ENCODE measurements at places on chromosomes 4 and X.
A peak's percentile ranks its signal among the peaks of the same experiment; 100 is the strongest.

- no peak for DNase-seq
Observed at GRCh38 chr4:18631586-18631985, 610.0 kb upstream of the LCORL start.

- no peak for DNase-seq
Observed at GRCh38 chrX:38563030-38563429, 1.7 kb downstream of the TSPAN7 start.

- no peak for DNase-seq
Observed at GRCh38 chrX:46573892-46574773, 568 bp downstream of the CHST7 start.

DNA sequence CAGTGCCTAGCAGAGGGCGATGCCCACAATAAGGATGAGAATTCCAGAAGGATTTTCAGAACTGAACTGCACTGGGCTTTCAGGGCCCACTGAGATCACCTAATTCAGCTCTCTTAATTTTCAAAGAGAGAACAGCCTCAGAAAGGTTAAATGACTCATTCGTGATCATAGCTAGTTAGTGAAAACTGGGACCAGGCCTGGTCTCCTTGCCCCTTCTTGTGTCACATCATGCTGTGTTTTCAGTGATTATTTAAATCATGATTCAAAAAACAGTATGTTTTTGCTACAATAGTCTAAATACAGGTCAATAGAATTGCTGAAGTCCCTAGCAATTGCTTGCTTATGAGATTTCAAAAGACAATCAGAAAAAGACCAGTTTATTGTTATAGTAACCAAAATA, 136.4 kb upstream of the PLAC1 start:
- DNase-seq, result no peak

- no peak for DNase-seq
Observed at GRCh38 chrX:111040377-111041017, 55.5 kb upstream of the PAK3 start.

DNA sequence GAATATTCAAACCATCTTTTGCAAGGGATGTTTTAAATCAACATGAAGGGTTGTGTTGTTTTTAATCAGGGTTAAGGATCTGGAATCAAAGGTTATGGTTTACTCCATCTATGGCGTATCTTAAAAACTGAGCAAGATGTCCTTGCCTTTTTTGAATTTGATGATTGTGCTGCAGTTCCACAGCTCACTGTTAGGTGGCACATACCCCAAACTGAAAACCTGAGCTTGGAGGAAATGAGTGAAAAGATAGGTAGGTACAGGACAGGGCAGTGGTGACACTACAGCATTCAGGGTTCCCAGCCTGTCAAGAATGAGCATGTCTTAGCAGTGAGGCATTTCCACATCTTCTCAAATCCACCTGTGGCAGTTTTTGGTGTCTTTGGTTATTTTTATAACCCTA, 13.1 kb upstream of the EOLA1 start:
- DNase-seq, result no peak

- no peak for DNase-seq
Observed at GRCh38 chrX:74684466-74684865, 70.0 kb upstream of the RLIM start.

GRCh38 chr4:56806666-56807065, 14.8 kb downstream of the SPINK2 start:
- no peak for DNase-seq

GRCh38 chr4:97500423-97500822, 642.9 kb downstream of the STPG2 start:
- no peak for DNase-seq

GRCh38 chr4:73593631-73594241, 26.5 kb downstream of the RASSF6 start:
- DNase-seq, result no peak

DNA sequence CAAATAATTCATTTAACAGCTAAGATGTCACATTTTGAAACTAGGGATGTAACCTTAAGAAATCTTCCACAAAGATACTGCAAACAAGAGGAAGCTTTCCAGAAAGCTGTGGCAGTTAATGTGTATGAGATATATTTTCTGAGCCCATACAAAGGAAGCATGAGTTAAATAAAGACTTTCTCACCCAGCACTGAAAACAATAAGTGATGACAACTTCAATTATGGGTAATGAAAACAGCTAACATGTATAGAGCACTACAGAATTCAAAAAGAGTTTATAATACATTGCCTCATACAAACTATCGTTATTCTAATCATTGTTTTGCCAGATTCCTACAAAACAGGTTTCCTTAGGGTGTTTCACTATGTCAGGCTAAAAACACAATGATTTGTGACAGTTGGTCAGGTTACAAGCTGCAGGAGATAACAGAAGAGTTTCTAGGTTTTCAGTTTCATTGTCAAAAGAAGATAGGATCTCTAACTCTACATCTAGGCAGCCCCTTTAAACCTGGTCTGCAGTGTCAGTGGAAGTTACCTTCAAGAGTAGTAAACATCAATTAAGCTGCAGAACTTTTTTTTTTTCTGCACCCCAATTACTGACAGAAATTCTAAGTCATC, 618.1 kb upstream of the ADGRL3 start:
- DNase-seq, result no peak

DNA sequence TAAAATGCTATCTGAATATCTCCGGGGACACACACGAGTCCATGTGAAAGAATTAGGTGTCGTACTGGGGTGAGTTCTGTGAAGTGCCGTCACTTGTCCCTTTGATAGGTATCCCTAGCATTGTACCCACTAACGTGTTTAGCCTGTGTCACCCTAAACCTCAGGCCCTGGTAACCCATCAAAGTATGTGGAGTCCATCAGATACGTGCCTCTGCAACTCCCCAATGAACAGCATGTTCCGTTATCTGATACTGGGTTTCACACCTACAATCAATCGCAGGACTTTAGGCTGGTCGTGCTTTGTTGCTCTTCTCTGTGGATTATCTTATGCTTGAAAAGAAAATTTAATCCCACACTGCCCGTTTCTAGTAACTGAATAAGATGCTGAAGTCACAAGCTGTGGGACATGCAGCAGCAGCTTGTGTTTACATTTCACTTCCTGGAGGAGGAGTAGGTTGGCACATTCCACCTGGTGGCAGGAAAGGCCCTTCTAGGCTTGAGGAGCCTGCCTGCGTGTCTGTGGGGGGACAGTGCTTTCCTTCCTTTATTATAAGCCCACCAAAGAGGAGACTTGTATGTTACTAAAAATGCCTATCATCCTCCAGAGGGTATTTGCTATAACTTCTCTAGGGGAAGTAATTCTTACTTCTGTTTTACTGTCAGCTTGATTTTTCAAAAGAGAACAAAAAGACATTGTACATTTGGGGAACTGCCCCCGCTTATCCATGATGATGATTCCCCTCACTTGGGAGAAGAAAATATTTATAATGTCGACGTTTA, 127.2 kb downstream of the FNIP2 start:
- DNase-seq, result no peak

- DNase-seq, result no peak
Observed at GRCh38 chr4:41509451-41509866, 28.5 kb upstream of the LIMCH1 start.

- peak; percentile 90 for DNase-seq
Observed at GRCh38 chr4:40316782-40317635, 18.1 kb upstream of the CHRNA9 start.

DNA sequence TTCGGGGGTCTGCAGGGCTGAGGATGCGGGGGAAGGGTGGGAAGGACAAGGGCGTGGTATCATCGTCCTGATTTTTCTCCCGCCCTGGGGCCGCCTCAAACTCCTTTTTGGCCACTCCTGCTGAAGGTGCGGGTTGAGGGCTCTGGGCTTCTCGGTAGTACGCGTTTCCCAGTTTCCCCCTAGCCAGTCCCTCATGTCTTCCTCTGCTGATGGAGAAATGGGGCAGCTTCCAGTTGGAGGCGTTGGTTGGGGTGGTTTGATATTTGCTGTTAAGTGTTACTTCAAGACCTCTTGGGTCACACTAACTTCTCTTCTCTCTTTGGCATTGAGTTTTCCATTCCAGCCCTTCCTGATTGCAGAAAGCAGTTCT, 482 bp downstream of the GSTCD start:
- no peak for DNase-seq

DNA sequence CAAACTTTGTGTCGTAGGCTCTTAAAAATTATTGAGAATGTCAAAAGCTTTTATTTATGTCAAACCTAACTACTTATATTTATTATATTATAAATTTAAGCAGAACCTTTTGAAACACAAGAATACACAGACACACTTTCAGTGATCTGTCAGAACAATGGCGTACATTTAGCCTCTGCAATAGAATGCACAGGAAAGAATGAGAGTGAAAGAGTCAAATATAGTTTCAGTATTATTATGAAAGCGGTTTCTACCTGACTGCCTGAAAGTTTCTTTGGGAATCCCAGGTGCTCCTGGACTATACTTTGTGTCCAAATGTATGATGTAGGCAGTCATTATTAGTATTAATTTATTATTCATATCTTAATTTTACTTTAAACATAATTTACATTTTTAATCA, 872.0 kb upstream of the AGA start:
- no peak for DNase-seq

- no peak for DNase-seq
Observed at GRCh38 chrX:96721354-96721753, 36.7 kb downstream of the DIAPH2 start.

DNA sequence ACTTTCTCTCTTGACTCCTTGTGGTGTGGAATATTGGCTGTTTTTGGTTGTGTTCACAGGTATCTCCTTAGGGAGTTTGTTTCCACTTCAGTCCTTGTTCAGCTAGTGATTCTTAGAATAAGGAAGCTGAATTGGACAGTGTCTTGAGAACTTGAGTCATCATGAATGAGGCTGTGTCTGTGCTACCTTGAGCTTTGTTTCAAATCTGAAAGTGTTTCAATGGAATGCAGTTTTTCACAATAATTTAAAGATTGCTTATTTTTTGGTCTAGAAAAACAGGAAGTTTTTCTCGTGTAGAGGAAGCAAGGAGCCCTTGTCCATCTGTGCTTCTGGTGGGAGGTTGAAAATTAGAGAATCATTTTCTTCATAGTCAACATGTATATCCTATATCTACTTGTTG, 76.5 kb downstream of the ZNF518B start:
- no peak for DNase-seq

DNA sequence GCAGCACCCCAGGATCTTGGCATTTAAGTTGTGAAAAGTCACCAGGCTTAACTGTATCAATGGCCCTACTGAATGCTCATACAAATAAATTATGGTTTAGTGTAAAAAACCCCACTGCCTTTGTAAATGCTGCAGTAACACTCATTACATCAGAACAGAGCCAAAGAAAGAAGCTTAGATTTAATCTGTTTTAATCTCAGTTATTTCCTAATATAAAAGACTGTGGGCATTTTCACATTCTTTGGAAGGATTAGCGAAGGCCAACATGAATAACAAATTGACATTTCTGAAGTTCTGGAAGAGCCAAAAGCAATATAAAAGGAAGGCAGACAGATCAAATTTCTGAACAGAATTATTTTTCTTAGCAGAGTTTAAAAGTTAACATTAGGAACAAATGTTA, 140.0 kb upstream of the HCCS start:
- DNase-seq, result no peak

- no peak for DNase-seq
Observed at GRCh38 chr4:153488006-153488891, 22.1 kb downstream of the TMEM131L start.

DNA sequence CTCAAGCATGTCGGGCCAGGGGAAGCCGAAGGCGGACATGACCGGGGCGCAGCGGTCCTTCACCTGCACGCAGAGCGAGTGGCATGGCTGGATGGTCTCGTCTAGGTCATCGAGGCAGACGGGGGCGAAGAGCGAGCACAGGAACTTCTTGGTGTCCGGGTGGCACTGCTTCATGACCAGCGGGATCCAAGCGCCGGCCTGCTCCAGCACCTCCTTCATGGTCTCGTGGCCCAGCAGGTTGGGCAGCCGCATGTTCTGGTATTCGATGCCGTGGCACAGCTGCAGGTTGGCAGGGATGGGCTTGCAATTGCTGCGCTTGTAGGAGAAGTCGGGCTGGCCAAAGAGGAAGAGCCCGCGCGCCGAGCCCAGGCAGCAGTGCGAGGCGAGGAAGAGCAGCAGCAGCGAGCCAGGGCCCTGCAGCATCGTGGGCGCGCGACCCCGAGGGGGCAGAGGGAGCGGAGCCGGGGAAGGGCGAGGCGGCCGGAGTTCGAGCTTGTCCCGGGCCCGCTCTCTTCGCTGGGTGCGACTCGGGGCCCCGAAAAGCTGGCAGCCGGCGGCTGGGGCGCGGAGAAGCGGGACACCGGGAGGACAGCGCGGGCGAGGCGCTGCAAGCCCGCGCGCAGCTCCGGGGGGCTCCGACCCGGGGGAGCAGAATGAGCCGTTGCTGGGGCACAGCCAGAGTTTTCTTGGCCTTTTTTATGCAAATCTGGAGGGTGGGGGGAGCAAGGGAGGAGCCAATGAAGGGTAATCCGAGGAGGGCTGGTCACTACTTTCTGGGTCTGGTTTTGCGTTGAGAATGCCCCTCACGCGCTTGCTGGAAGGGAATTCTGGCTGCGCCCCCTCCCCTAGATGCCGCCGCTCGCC, at the start of gene SFRP2:
SFRP2 (minus strand) TSS at position 671 of the 864 bp plus-strand sequence; CDS start at position 423, 248 bp downstream.
- DNase-seq, result no peak

DNA sequence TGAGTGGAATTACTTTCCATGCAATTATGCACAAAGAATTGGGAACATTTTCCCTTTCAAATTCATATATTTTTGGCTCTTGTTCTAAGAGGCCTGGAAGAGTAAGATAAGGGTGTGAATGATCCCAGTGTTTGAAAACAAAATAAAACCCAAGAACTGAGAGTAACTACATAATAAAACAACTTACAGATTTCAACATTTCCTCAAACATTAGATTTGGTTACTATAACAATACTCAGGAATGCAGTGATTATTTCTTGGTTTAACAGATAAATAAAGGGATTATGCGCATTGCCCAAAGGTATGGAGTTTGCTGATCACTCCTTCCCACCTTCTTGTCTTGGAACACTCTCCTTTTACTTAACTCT, 292.5 kb downstream of the CAMK2D start:
- DNase-seq, result no peak

- DNase-seq, result peak; percentile 46
Observed at GRCh38 chrX:110087485-110088356, 84.8 kb downstream of the TMEM164 start.

DNA sequence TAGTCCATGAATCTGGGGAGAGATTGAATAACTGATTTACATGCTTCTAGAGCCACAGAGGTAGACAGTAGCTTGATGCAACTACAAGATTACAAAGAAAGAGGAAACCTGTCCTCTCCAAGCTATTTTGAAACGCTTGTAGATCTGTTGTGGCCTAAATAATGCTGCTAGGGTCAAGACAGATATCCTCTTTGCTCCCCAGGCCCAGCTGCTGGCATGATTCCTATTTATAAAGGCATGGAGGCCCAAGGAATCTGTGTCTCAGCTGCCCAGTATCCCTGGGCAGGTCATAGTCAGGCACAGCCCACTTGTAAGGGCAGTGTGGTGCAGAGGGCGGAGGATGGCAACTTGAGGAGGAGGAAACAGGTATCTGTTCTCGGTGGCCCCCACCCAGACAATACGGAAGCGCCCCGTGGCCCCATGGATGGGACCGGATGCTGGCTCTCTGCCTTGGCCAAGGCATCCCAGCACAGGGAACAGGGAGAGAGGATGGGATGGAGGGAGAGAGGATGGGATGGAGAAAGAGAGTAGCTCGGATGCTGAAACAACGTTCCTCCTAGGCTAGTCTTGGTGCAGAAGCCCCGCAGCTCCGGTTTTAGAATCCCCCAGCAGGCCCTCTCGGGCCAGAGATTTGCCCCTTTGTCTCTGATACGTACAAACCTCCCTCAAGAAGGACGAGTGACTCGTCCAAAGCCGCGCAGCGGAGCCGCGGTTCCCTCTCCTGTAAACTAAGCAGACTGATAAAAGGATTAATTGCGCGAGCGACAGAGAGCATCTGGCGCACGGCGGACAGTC, 767 bp upstream of the SMIM20 start:
- no peak for DNase-seq

- DNase-seq, result no peak
Observed at GRCh38 chrX:86295293-86295692, 147.0 kb downstream of the DACH2 start.

- no peak for DNase-seq
Observed at GRCh38 chr4:81881855-81882621, 410.3 kb upstream of the RASGEF1B start.
